Activated CD4-positive, alpha-beta T cell treated with anti-CD3 and anti-CD28 coated beads, Interleukin-2, Interleukin-4, amounts not matched to agents 100 ng/mL and 50 ng/mL, durations not matched to agents 16 hours and 8 hours (primary cell): ENCODE measurements at places on chromosomes 12 and 14.
A peak's percentile ranks its signal among the peaks of the same experiment; 100 is the strongest.

GRCh38 chr14:38252066-38252710, 3.7 kb downstream of the CLEC14A start:
- no peak for DNase-seq

DNA sequence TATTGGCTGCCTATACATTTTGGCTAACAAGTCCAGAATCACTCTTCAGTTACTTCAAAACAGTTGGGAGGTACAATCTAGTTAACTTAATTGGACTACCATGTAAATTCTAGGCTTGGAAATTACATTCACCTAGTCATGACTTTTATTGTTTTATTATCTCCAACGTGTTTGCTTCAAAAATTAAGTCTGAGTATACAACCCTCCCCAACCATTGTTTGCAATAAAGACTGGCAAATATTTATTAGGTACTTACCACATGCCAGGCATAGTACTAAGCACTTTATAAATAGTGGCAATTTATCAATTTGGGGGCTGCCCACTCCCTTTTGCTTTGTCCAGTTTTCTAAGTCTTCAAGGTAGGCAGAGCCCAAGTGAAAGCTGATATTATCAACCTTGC, 30.3 kb downstream of the TXNDC16 start:
- no peak for DNase-seq

GRCh38 chr12:11630046-11630706, 19.3 kb upstream of the ETV6 start:
- DNase-seq, result no peak

DNA sequence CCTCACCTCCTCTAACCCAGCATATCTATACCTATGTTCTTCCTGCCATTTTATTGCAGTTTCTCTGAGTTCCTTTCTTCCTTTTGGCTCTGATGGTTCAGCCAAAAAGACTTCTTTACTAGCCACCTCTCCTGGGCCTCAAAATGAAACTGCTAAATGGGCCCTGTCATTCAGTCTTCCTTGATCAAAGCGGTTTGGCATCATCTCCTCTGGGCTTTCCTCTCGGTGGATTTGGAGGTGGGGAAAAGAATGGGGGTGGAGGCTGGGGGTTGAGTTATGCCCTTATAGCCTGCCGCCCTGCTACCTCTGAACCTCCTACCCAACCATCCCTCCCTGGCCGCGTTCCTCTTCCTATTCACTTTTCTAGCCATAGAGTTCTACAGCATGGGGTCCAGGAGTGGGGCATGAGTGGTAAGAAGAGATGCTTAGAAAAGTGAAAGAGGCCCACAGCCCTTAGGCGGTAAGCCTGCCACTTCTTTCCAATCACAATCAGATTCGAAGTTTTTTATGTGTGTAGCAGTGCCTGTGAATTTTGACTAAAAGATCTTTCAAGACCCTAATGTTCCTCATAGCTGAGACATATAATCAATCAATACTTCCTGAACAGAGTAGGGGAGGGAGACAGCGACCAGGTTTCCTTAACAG, 2.5 kb downstream of the AJUBA start:
- no peak for DNase-seq

- peak; percentile 28 for DNase-seq
These were observed 5.2 kb downstream of the IRF2BPL start for GRCh38 chr14:77023001-77023996.

GRCh38 chr12:11838403-11838802, 188.9 kb downstream of the ETV6 start:
- no peak for DNase-seq

DNA sequence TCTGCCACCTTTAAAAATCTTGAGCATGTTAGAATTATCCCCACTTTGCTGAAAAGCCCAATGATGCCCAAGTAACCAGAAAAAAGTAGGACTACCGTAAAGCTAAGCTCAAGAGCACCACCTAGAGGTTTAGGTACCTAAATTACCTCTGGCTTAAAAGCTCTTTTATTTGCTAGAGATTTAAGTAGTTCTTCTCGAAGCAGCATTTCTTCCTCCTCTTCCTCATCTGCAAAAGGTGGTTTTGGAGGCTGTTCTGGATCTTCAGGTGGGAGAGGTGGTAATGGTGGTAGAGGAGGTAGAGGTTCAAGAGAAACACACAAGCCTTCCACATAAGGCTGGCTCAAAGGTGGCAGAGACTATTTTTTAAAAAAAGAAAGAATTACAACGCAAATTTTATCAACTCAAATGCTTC, 26.9 kb downstream of the ZFC3H1 start:
- peak; percentile 49 for DNase-seq

- no peak for DNase-seq
These were observed 7.6 kb downstream of the KRT4 start for GRCh38 chr12:52806169-52806811.

DNA sequence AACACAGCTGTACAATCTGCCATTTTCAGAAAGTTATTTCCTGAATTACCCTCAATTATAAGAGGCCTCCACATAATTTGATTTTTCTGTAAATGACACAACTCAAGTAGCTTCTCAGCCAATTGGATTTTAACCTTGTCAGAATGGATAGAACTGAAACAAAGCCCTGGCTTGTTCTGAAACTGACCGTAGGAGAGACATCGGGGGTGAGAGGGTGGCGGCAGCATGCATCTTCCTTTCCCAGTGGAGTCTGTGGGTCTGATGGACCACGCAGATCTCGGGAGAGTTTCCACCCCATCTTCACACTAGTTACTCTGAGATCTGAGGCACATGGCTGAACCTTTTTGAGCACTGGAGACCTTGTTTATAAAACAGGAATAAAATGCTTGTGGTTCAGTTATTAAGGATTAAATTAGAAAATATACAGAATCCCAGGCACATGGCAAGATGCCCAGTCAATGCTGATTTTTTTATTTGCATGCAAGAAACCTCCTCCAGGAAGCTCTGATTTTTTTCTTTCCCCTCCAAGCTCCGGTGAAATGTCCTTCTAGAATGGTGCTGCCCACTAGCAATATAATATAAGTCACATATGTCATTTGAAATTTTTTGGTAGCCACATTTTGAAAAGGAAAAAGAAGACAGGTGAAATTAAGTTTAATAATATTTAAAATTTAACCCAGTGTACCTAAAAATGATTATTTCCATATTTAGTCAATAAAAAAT, 153.9 kb downstream of the CHST11 start:
- DNase-seq, result no peak

- no peak for DNase-seq
These were observed 66.6 kb upstream of the C14orf180 start for GRCh38 chr14:104512771-104513640.

GRCh38 chr14:34043627-34044372, 92.9 kb upstream of the EGLN3 start:
- peak; percentile 94 for DNase-seq

- peak; percentile 56 for DNase-seq
These were observed 76.7 kb upstream of the RGS6 start for GRCh38 chr14:71855399-71856036.

- DNase-seq, result no peak
These were observed 11.8 kb downstream of the SLC6A12 start for GRCh38 chr12:202081-202731.

GRCh38 chr14:80663541-80663940, 278.0 kb downstream of the CEP128 start:
- no peak for DNase-seq

DNA sequence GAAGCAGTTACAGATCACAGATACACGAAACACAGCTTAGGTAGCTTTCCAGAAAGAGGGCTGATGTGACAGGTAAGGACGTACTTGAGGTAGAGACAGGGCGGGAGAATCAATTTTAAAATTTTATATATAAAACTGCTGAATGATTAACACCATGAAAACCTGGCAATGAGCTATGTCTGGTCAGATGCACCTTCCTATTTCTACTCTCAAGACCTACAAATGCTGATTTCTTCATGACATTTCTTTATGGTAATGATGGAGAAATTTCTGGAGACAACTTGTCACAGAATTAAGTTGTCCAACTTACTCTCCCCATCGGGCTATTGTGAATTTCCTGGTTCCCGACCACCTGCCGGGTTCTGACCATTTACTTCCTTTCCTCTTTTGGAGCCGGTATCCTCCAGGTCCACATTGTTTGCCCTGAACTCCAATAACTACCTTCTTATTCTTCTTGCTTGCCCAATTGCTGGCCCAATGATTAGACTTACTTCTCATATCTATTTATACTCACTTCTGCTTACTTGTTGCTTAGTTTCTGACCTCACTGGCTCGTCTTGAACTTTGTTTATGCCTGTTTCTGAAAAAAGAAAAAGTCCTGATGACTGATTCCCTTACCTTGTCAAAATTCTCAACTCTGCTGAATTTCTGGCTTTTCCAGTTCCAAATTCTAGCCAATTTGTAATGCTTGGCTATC, 12.8 kb upstream of the ATP2B1 start:
- no peak for DNase-seq

DNA sequence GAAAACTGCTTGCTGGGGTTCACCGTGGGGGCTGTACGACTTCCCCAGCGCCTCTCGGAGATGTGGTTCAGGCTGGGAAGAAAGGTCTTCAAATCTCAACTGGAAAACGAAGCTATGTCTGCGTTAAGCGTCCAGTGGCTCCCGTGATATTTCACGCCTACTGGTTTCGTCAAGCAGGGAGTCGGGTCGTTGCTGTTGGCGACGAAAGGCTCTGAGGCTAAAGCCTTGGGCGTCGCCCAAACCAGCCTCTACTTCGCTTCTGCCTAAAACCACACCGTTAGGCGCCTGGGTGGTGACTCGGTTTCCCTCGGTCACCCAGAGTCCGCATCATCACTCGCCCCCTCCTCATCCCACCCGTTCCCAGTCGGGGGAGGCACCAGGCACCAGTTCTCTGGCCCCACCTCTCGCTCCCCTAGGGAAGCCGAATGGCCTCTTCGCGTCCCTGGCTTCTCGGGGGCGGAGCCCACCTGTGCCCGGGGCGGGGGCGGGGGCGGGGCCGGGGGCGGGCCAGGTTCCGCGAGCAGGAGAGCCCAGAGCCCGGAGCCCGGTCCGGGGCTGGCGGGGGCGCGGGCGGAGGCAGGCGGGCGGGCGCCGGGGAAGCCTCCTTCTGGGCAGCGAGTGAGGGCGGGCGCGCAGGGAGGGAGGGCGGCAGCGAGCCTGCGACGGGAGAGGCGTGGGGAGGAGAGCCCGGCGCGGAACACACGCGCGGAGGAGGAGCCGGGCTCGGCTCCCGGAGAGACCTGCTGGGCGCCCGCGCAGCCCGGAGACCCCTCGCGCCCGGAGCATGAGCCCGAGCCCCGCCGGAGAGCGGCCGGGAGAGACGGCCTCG, at the start of gene B4GALNT3:
TSS of gene B4GALNT3 (plus strand) at position 510 of the 829 bp plus-strand sequence. CDS start 438 bp downstream, outside the sequence.
- DNase-seq, result peak; percentile 8

DNA sequence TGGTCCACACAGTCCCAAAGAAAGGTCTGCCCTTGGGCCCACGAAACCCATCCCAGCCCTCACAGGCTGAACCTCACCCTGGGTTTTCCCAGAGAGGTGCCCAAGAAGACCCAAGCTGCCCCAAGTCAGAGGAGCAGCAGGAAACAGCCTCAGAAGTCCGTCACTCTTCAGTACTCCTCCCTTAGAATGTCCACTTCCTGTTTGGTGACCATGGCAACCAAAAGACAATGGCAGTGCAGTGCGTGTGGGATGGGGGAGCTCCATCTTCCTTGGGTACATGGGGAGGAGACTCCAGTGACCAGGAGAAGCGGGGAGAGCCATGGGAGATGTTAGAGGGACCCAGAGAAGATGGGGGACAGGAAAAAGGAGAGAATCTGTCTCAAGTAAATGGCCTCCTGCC, 11.3 kb downstream of the SELPLG start:
- no peak for DNase-seq

DNA sequence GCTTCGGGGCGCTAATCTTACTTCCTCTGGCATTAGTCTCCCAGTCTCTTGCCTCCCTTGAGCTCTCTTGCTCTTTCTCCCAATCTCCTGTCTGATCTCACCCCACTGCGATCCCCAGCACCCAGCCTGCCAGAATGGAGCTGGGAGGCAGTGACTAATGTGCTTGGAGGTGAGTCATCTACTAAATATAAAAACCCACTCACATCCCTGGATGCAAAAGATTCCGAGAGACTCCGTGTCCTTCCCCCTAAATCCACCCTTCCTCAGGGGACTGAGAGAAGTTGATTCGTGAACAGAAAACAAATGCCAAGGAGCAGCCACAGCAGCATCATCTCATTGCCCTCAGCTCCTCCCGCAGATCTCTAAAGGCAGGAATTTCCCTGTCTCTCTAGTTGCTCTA, 45.7 kb upstream of the KCNA5 start:
- no peak for DNase-seq

DNA sequence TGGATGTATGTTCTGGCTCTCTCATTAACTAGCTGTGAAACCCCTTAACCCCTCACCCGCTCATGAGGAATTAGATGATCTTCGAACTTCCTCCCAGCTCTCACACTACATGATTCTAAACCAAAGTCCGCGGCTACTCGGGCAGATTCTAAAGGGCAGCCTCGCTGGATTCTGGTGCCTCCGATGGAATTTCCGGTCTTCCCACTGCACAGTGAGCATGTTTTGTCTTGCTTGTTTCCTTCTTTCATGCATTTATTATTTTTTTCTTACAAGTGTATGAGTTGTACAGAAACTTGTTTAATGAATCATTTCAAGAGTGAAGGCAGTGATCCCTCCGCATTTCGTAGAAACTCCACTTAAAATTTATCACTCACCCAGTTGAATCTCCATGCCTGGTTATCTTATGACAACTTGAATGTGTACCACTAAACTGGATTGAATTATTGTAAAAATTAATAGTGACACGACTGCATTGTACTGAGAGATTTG, 4.5 kb upstream of the HCAR3 start:
- peak; percentile 80 for DNase-seq

DNA sequence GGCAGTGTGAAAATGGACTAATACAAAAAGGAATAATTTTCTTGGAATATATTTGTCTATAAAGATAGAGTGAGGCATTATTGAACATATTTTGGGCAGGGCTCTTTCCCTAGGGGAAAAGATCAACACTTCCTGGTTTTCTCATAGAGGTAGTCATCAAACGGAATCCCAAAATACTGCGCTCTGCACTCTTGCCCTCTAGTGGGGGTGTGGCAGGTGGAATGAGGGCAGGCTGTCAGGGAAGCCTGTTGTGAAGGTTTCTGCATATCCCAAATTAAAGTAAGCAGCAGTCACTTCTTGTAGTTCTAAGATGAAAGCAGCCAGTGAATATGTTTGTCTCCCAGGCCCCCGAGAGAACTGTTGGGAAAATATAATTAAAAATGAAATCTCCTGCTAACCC, 666.8 kb upstream of the TMEM132C start:
- DNase-seq, result no peak

GRCh38 chr12:47039756-47040155, 39.7 kb upstream of the PCED1B start:
- DNase-seq, result no peak

DNA sequence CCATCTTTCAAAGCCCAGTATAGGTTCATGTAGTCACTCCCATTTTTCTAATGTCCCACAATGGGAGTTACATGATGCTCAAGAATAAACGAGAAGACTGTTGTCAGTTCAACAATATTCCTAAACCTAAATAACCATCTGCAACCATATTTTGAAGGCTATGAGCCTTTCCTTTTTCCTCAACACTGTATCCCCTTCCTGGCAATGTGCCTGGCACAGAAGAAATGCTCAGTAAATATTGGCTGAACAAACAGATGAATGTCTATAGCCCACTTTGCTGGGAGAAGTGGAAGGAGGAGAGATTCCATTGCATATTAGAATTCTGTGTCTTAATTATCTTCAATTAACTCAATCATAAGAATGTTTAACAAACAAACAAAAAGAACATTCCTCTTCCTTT, 6.1 kb downstream of the ARMH4 start:
- DNase-seq, result no peak
